ENCODE measurements at places on chromosomes 3 and 15.

GRCh38 chr3:165159760-165160421, 36.3 kb downstream of the SLITRK3 start:
- DNase-seq = no peak

GRCh38 chr15:69089258-69089657, 71.2 kb upstream of the GLCE start:
- no peak for DNase-seq

DNA sequence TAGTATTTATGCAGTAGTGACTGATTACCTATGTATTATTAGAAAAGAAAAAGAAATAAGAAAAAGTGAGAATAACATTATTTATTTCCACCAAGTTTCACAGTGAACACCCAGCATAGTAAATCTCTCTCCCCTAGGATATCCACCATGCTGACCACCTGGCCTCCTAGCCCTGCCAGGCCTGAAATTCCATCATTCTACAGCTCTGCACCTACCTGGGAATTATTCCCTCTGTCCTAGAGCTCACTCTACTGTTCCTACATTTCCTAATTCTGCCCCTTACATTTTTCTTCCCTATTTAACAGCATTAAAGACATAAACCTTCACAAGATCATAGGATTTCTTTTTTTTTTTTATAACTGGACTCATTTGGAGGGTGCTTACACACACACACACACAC, 525.3 kb upstream of the PPP2R3A start:
- DNase-seq = no peak

DNA sequence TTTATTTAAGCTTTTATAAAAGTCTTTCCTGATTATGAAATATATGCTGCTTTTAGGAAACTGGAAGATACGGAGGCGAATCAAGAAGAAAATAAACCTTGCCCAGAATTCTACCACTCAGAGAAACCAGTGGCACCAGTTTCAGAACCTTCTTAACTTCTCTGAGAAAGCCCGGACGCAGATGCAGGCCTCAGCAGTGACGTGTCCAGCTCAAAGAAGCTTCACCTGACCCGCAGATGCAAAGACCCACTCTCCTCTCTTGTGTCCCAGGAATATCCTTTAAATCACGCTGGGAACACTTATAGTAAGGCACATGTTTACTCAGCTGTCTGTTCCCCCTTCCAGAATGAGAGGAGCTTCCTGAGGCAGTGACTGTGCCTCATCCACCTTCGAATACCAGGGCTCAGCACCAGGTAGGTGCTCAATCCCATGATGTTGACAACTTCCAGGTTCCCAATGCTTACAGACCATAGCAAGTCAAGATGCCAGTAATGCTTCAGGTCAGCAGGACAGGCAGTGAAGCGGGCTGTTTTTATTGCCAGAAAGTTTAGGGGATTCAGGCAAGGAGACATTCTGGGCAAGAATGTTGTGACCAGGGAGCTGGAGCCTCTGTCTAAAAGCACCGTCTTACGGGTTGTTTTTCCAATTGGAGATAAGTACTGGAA, 39.9 kb upstream of the LDHAL6B start:
- DNase-seq = no peak

GRCh38 chr3:168952551-168952950, 711.0 kb downstream of the MECOM start:
- DNase-seq = no peak

- peak; percentile 52 for DNase-seq
Observed at GRCh38 chr3:194129581-194130133, 6.3 kb upstream of the HES1 start.

DNA sequence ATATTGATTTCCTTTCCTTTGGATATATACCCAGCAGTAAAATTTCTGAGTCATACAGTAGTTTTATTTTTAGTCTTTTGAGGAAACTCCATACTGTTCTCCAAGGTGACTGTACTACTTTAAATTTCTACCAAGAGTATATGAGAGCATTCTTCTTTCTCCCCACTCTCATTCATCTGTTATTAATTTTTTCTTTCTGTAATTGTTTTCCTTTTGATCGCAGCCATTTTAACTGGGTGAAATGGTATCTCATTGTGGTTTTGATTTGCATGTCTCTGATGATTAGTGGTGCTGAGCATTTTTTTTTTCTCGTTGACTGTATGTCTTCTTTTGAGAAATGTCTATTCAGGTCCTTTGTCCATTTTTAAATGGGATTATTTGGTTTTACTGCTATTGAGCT, 18.3 kb upstream of the VGLL3 start:
- no peak for DNase-seq

DNA sequence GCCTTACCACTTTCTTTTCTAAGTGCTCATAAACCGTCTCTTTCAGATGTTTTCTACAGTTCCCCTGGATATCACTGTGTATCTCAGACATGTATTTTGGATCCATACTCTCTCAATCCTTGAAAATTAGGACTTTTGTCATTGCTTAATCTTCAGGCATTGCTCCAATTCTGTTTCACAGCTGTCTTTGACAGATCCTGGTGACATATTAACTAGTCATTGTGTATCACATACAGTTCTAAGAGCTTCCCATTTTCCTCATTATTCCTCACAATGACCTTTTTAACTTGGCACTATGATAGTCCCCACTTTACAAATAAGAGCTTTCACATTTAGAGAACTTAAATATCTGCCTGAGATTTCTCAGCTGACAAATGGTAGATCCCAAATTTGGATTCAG, 151.7 kb downstream of the CLSTN2 start:
- no peak for DNase-seq

DNA sequence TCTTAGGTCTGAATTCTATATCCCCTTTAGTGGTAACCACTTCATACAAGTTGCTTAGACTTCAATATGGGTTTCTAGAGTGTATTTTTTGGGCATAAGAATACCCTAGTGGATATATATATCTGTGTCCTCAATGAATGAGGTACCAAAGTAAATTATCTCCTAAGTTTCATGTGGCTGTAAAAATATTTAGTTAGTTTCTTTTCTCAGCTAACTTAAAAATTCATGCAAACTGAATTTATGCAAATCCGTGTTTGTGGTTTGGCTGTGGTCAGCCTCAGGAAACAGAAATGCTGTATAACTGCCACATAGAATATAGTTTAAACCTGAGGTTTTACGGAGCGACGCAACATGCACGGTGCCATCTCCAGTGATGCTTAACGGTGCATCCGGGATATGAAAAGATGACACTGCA, 80.3 kb downstream of the PEX5L start:
- no peak for DNase-seq

DNA sequence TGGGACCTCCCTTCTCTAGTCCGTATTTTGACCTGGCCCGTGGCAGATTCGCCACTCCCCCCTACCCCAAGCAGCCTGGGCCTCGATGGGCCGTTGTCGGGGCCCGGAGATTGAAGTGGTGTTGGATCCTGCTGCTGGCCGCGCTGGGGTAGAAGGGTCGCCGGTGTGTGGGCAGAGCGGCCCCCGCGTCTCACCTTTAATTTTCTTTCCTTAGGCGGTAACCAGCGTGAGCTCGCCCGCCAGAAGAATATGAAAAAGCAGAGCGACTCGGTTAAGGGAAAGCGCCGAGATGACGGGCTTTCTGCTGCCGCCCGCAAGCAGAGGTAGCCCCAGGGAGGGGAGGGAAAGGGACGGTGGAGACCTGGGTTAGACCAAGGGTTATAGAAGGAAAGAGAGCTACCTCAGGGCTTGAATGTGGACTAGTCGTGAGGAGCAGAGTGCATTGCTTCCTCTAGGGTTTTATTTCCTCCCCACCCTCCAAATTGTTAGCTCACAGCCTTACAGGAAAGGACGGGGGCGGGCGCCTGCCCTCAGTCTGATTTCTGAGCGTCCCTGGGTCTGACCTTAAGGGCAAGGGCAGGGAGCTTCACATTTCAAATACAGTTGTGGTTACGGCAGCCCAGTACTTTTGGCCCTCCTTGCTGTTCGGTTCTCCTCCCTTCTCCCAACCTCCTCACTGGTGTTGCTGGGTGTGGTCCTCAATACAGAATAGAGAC, 799 bp downstream of the SERF2 start:
- no peak for DNase-seq

GRCh38 chr3:78888635-78889034, 879.2 kb downstream of the ROBO1 start:
- no peak for DNase-seq

GRCh38 chr15:73517566-73517965, 74.6 kb downstream of the REC114 start:
- DNase-seq = no peak

DNA sequence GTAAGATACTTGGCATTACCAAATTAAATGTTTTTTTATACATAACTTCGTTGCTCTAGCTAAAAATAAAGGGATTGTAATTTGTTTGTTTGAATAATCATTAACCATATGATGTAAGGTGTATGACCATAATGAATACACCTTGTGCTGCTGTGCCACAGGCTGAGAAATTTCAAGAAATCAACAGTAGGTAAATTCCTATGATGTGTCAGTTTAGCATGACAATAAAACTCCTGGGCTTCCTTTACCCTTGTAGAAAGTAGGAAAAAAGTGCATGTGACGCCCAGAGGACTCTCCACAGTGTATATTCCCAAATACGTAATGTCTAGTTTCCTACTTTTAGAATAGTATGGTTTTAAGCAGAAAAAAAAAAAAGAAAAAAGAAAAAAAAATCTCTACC, 208.1 kb downstream of the SATB1 start:
- DNase-seq = no peak

DNA sequence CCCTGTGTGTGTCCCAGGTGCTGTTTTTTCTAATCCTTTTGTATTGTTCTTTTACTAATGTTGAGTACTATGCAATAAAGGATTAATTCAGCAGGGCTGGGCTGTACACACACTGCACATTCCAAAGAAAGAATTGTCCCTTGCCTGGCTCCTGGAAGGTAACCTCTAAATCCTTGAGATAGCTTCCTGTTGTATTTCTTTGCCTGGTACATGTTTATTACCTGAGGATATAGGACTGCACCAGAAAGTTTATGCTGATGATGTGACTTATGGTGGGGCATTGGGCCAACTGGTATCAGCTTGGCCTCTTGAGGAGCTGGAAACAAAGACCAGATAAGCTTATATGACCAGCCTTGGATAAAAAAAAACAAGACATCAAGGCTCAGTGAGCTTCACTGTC, 26.6 kb upstream of the FAN1 start:
- DNase-seq = no peak

DNA sequence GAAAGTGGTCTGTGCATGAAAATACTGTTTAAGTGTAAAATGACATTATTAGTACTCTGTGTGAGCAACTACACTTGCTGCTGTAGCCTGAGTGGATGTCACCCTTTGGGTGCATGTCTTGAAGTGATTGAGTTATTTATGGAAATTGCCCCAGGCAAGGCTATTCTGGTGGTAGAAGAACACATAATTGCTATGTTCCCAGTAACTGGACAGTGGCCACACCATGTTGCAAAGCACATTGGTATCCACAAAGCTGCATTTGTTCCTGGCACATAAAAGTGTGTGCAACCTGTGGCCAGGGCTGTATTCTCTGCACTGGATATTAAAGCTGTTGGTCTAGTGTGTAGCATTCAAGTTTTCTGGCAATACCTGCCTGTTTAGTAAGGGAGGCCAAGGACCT, 23.8 kb downstream of the MTMR14 start:
- DNase-seq = no peak

DNA sequence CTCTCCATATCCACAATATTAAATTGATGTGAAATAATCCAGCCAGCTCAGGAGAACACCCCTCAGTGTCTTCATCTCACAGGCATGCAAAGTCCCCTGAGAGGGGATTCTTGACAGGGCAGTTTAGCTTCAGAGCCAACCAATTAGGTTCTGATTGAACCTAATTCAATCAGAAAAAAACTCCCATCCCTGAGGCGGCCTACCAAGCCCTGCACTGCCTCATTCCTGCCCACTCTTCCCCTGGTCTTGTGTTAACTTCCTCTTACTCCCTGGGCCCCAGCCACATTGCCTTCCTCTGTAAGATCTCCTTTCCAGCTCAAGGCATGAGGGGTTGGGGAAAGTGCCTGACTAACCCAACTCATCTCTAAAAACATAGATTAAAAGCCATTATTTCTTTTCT, 46.1 kb downstream of the FRMD4B start:
- DNase-seq = no peak

DNA sequence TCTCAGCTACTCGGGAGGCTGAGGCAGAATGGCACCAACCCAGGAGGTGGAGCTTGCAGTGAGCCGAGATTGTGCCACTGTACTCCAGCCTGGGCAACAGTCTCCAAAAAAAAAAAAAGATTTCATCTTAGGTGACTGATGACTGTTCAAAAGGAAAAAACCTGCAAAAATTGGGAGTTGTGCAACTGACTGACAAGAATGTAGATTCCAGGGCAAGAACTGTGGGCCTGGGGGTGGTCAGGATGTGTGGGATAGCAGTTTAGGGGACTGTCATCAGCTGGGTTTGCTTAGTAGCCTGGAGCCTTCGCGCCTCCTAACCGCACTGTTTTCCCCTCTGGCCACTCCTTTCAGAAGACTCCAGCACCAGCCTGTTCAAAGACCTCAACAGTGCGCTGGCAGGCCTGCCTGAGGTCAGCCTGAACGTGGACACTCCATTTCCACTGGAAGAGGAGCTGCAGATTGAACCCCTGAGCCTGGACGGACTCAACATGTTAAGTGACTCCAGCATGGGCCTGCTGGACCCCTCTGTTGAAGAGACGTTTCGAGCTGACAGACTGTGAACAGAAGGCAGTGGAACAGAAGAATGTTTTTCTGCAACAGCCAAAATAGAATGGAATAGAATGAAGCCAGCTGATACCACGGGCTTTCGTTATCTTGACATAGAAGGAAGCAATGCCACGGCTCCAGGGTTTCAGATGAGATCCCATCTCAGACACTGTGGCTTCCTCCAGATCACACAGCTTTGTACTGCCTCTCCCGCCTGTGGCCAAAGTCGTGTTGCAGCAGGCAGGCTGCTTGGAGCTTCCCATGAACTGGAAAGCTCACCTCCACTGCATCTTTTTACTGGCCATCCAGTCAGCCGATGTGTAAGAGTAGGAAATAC, 75.3 kb upstream of the BLM start:
- no peak for DNase-seq

DNA sequence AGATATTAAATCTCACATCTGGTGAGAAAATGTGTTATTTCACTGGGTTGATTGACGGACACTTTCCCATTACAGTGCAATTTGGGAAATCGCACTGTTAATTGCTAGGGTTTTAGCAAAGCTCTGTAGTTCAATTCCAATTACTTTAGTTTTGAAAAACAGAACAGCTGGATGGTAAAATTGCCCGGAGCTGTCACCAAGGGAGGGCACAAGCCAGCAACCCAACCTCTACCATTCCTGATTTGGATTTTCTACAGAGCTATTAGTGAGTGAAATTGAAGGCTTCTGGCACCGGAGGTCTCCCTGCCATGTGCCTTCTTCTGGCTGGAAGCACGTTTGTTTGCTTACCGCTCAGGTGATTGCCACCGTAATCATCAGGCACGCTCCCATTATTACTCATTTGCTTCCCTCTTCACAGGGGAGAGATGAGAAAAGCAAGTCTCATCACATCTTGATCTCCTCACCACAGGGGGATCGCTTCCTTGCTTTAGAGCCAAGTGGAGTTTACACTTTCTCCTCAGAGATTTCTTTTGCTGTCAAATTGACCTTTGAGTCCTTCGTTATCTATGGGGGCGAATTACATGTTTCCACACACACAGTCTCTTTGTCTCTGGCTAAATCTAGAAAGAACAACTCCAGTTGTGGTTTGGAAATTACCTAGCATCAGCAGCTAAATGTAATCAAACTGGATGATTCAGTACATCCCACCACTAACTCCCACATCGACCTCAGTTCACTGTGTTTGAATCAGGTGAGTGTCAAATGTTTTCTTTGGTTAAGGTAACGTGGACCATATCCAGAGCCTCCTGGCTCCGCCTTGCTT, 421.7 kb upstream of the GOLIM4 start:
- DNase-seq = no peak
